A549 treated with CpdA at 1 μM for 4 hours (cell line): ENCODE measurements at places on chromosomes 16 and 17. TPM values are rescaled to one million over a fixed set of nuclear protein-coding genes. Genes with fewer than 3 reads are reported as not detected.

The SPNS3 gene
- 0.05 TPM in 1 of 5 replicates, not detected in the others for total RNA-seq

The PPL gene
- total RNA-seq = 2.4 to 2.5 TPM (median 2.4 TPM) in 5 replicates

The ZNF23 gene
- 5.4 to 7.4 TPM (median 6.1 TPM) in 5 replicates for total RNA-seq

The RAB37 gene
- total RNA-seq = 1.0 to 1.6 TPM (median 1.1 TPM) in 5 replicates

The SEC14L5 gene
- 0.02 to 0.12 TPM (median 0.04 TPM) in 4 of 5 replicates, not detected in the other for total RNA-seq
